Effector CD4-positive, alpha-beta T cell (primary cell): ENCODE measurements at places on chromosomes 12 and 14.

GRCh38 chr12:78501825-78502224 is 362.7 kb upstream of the SYT1 start:
- no peak for DNase-seq

DNA sequence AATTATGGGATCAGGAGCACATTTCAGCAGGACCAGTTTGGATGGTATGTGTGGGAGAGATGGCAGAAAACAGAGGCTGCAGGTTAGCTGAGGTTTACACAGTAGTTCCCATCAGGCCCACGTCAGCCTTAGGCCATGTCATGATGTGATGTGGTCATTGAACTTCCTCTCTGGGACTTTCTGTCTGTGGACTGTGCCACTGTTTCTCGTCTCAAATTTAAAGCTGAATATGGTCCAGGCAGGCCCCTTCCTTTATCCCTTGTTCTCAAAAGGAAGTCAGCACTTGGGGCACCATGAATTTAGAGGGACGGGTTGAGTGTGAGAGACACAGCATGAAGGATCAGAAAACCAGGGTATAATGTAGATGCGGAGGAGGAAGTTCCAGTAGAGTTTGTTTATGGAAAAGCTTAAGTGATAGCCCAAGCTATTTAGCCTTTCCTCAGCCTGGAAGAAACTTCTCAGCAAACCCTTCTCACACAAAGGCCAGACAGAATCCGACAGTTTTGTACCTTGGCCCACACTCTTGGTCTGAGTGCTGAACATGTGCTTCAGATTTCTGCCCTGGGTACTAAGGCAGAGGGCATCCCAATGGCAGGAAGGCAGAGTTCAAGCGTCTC is 3.6 kb upstream of the IGFBP6 start:
- no peak for DNase-seq

DNA sequence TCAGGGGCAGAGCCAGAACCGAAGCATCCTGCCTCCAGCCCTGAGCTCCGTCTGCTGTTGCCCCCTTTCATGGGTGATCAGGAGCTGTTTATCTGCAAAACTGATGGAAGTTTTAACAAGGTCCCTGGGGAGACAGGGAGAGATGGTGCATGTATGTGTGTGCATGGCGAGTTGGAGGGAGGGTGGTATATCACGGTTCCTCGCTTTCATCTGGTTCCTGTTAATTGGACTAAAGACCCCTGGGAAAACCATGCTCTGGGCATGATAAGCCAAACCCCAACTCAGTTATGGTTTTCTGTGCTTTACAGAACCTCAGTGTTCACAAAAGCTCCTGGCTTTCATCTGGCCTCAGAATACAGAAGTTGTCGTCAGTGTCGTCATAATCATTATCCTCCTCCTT is 133.6 kb downstream of the KSR2 start:
- DNase-seq: no peak

GRCh38 chr12:123940627-123940966 is 32.0 kb downstream of the CCDC92 start:
- DNase-seq: no peak

DNA sequence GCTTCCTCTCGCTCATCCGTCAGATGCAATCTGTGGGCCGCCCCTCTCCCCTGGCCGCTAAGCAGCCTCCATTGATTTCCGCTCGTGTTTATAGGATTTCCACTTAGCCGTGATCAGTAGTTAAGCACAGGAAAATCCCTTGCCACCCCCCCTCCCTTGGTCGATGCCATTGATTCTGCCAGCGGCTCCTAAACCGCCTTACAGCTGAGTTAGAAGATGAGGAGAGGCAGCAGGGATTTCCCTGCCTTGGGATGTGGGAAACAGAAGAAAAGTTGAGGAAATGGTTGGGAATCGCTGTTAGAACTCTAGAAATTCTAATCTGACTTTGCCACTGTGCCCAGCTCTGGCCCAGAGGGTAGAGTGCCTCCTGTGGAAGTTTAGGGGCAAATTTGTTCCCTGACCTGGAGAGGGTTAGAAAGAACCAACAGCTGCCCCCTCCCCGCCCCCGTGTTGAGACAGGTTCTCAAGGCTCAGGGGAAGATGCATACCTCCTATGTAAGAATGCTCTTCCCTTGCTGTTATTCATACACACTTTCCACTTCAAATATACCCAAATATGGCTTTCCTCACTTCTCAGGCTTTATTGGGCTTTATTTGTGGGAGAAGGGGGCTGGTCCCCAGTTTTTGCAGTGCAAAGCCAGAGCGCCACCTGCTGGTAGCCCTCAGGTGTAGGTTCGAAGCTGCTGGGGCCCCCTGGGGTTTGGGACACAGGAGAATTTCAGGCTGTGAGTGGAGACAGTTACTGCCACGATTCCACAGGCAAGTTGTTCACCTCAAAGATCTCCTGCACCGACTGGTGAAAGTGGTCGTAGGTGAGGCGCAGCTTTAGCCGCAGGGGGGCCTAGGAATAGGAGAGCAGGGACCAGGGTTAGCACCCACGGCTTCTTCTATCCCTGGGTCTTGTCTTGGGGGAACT is 3.2 kb downstream of the THTPA start:
- peak; percentile 63 for DNase-seq
